ENCODE measurements at places on chromosomes 6 and 20.

DNA sequence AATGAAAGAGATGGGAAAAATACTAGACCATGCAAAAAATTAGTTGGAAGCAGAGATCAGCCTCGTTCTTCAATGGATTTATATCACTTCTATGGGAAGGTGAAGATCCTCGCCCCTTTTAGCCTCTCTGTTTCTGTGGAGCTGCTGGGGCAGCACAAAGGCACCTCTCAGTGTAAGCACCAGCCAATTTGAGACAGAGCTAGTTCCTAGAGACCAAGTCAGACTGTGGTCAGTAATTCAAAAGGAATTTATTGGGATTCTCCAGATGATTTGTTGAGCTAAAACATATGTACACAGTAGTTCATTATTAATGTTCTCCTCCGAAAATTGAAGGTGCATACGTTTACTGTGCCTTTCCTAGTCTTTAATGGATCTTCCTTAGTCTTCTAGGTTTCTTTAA, 42.4 kb downstream of the SCGN start:
- no peak for DNase-seq

DNA sequence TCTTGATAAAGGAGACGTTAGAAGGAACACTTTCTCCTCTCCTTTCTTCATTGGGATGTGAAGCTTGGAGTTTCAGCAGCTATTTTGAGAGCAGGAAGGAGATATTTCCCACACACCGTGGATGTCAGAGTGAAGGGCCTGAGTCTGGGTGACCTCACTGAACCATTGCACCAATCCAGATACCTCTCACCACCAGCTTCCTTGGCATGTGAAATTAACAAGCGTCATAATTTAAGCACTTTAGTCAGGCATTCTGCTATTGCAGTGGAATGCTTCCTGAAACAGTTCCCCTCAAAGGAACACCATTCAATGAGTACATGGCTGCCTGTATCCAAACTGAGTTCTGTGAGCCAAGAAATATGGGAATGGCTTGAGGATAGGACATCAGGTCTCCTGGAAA, 83.7 kb downstream of the CHMP4B start:
- no peak for DNase-seq

DNA sequence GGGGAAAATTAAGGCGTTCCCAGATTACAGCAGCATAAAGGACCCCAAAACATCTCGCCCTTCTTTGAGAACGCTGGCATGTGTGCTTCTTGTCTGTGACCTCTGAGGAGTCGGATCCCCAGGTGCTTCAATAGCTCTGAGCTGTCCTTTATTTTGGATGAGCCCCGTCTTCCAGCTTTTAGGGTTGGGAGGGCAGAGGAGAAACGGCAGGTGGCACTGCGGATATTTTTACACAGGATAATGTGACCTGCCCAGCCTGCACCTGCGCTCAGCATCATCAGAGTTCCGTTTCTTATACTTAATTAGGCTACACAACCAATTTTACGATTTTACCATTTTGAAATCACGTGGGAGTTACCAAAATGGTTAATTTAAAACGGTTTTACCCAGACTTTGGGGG, 147.7 kb upstream of the RPS6KA2 start:
- DNase-seq = no peak

GRCh38 chr20:49677777-49678758, 35.6 kb downstream of the B4GALT5 start:
- peak; percentile 31 for DNase-seq

All from D341Med (cell line).